ENCODE measurements at places on chromosomes 1 and 21.

DNA sequence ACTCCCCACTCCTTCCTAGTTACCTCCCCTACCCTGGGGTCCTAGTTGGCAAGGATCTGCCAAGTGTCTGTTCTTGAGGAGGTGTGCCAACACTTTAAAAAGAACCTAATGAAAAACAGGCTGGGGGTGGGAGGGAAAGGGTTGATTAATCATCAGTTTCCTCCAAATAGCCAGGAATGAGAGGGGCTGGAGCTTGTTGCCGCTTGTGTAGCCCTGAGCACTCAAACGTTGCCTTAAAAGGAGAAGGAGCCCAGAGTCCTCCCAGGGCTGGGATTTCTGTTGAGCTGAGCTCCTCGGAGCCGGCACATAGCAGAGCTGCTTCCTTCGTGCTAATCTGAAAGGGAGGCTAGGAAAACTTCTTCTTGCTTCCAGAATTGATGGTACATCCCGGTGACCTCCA, 15.9 kb downstream of the SHISA4 start:
- no peak for DNase-seq

- no peak for DNase-seq
Observed at GRCh38 chr21:14877581-14878228, 187.1 kb downstream of the NRIP1 start.

- no peak for DNase-seq
Observed at GRCh38 chr1:76374086-76374485, 299.5 kb downstream of the ST6GALNAC3 start.

- no peak for DNase-seq
Observed at GRCh38 chr1:22913421-22914141, 59.1 kb downstream of the LACTBL1 start.

DNA sequence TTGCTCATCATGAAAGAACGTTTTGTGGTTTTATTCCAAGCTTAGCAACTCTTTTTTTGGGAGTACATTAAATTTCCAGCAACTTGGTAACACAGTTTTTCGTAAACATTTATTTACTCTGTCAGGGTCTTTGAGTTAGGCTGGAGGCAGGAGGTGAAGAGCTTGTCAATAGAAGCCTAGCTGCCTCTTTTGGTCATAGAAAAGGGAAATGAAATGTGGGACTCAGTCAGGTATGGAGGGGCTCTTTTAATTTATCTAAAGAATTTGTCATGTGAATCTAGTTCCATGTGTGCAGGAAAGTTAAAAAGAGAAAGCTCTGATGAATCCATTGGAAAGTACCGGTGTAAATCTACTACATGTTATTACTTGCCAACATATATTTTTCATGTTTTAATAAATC, 45.9 kb upstream of the PRMT6 start:
- no peak for DNase-seq

- no peak for DNase-seq
Observed at GRCh38 chr1:219144658-219145315, 28.9 kb upstream of the LYPLAL1 start.

DNA sequence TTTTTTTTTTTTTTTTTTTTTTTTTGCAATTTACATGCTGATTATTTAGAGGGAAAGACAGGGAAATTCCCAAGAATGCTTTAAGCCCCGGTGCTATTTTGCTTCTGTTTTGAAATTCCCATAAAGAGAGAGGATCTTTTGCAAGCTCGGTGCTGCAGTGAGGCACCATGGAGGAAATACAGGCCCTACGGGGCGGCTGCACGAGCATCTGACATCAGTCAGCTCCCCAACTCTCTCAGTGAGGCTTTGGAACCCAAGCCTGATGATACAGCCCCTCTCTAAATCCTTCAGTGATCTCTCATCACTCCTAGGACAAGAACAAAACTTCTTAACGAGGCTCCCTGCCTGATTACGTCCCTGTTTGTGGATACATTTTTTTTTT, 791 bp upstream of the CHI3L1 start:
- no peak for DNase-seq

DNA sequence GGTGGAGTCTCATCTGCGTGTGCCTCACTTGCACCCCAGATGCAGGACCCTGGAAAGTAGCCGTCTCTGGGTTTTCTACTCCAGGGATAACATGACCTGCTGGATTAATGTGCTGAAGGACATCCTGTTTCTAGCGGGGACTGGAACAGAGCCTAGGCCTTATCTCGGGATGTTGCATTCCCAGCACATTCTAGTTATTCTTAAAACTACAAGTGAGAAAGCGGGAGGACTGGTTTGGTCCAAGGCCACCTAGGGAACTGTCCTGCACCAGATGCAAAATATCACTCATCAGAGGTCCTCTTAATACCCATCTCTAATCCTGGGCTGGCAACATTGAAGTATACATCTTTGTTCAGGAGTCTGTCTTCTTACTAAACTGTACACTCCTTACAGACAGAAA, 179.9 kb downstream of the ZC3H11B start:
- no peak for DNase-seq

DNA sequence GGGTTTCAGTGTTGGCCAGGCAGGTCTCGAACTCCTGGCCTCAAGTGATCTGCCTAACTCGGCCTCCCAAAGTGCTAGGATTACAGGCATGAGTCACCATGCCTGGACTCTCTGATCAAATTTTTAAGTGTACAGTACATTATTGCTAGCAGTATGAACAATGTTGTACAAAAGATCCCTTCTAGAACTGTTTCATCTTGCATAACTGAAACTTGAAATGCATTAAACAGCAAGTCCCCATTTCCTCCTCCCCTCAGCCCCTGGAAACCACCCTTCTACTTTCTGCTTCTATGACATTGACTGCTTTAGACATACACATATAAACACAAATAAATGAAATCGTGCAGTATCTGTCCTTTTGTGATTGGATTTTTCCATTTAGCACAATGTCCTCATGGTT, 463.4 kb downstream of the PTPRC start:
- no peak for DNase-seq

GRCh38 chr21:41235201-41235600, 67.2 kb downstream of the BACE2 start:
- no peak for DNase-seq

DNA sequence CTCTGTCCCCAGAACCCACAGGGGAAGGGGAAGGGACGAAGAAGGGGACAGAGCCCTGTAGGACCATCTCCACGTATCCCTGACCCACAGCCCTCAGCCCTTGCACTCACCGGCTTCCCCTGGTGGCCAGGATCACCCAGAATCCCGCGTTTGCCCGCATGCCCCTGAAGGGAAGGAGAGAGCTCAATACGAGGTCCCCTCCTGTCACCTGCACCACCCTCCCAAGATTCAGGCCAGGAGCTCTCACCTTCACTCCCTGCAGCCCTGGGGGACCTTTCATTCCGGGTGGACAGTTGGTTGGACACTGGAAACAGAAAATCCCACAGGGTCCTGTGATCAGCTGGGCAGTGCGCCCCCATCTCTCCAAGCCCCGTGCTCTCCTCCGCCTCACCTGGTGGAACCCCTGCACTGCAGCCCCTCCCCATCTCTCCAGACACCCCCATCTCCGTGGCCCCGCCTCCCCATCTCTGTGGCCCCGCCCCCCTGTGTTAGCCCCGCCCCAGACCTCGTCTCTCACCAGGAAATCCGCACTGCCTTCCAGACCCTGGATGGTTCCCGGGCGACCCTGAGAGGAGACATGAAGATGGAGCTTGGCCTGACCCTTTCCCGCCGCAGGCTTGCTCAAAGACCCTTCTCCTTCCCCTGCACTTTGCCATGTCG, 6.0 kb downstream of the COL9A2 start:
- DNase-seq, result no peak

DNA sequence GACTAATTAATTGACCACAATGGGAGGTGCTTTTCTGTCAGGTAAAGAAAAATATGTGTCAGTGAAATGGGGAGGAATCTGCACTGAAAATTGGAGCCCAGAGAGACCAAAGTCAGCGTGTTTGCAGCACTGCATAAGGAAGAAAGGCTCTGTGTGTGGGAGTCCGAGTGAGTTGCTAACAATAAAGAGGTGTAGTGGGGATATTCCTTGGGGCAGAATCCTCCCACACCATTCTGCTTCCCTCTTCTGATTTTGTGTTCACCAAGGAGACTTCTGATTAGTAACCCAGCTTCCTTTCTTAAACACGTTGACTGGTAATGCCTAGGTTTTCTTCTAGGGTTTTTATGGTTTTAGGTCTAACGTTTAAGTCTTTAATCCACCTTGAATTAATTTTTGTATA, 240.5 kb downstream of the RPS6KC1 start:
- DNase-seq, result no peak

DNA sequence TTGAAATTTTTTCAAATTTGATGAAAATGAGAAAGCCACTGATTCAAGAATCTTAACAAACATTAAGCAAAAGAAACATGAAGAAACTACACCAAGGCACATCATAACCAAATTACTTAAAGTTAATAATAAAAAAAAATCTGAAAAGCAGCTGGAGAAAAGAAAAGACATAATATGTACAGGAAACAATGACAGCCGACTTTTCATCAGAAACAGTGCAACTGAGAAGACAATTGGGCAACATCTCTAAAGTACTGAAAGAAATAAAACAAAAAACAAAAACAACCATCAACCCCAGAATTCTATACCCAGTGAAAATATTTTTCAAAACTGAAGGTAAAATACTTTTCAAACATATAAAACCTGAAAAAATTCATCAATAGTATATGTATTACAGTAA, 73.8 kb upstream of the DMRTA2 start:
- DNase-seq, result no peak

- no peak for DNase-seq
Observed at GRCh38 chr1:24735509-24736375, 9.5 kb upstream of the CLIC4 start.

DNA sequence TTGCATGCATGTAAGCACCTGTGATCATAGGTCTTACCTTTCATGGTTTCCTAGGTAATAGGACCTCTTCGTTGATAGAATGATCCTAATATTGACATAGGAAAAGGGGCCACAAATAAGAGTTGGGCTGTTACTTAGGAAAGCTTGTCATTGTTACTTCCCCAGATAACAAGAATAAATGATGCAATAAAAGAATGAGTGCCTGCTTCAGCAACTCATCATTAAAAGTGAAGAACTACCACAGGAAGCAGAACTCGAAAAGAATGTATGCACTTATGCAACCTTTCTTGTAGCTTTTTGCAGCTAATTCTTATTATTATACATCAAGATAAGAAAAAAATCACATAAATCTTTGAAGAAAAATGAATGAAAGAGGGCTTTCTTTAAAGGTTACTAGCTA, 548.6 kb downstream of the LTN1 start:
- no peak for DNase-seq

- DNase-seq, result no peak
Observed at GRCh38 chr1:53521924-53522552, 62.8 kb downstream of the DMRTB1 start.

DNA sequence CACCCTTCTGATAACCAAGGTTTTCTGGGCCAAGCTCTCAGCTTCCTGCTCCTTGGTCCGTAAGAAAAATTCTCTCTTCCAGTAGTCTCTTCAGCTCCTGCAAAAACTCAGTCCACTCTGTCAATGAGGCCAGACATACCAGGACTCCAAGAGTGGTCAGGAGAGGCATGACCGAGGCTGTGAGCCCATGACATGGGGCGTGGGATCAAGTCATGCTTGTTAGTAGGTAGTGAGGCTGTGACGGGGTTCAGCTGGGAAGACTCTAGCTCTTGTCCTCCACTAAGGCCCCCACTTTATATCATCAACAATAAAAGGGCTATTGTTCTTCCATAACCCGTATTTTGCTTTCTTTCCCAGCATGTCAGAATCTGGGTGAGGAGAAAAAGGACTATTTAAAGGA, 10.1 kb upstream of the HCRTR1 start:
- no peak for DNase-seq

GRCh38 chr1:104329278-104329677, 579.6 kb downstream of the AMY1C start:
- no peak for DNase-seq

- no peak for DNase-seq
Observed at GRCh38 chr1:16296643-16297042, 55.6 kb downstream of the FBXO42 start.

- DNase-seq, result no peak
Observed at GRCh38 chr1:168472223-168472622, 71.6 kb downstream of the XCL2 start.

- no peak for DNase-seq
Observed at GRCh38 chr1:159132271-159132881, 39.0 kb upstream of the CADM3 start.

DNA sequence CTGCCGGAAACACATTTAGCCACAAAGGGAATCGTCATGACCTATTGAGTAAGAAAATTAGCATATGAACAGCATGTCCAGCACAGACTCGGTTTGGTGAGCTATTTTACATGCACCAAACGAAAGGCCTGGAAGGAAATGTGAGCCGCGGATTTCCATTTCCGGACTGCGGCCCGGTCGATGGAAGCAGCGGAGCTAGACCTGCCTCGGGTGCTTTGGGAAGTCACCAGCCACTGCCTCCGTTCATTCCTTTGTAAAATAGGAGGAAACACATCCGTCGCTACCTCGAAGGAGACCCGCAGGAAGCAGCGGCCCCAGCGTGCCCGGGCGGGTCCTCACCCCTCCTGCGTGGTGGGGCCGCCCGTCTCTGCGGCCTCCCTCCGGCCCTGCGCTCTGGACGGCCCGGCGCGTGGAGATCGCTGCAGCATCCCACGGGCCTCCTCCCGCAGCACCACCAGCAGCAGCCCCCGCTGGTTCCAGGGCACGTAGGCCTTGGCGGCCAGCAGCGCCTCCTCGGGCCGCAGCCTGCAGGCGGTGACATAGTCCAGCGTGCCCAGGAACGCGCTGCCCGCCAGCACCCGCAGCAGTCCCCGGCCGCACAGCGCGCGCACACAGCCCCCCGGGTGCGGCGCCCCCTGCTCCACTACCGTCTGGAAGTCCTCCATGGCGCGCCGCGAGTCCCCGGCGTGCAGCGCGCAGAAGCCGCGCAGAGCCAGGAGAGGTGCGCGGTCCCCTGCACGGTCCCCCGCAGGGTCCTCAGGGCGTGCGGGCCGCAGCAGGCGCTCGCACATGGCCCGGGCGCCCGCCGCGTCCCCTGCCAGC, 12.1 kb downstream of the TTC34 start:
- no peak for DNase-seq

GRCh38 chr1:214213136-214213535, 67.8 kb upstream of the SMYD2 start:
- no peak for DNase-seq

GRCh38 chr1:243493156-243494129, 237.6 kb downstream of the SDCCAG8 start:
- no peak for DNase-seq
